ENCODE measurements at places on chromosomes 7 and 10.
A peak's percentile ranks its signal among the peaks of the same experiment; 100 is the strongest.

DNA sequence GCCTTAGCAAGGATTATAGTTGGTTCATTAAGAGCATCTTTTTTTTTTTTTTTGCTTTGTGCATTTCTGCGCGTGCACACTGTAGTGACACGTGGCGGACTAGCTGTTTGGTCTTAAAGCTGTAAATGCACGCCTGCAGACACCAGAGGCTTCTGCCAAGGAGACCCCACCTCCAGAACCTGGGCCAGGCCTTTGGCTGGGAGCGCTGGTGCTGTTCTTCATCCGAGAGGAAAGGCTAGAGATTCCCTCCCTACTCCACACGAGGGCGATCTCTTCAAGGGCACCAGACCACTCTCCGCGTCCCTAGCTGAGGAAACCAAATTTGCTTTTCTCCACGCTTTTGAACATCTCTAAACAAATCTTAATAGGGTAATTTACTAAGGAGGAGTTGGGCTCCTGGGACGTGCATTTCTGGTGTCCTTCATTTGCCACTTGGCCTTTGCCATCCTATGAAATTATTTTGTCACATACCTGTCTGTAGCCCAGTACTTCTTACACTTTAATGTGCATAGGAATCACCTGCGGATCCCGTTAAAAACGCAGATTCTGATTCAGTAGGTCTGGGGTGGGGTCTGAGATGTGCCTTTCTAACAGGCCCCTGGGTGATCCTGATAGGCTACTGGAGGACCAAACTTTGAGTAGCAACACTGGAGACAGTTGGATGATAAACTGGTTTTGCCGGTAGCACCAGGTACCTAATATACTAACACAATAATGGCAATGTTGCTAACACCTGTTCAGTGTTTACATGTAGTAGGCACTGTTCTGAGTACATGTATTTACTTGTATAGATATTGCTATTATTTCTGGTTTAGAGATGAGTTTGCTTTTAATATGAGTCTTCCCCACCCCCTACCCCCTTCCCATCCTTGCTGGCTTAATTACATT lies 1.3 kb upstream of the SLC26A5 start:
- no peak for ATAC-seq

DNA sequence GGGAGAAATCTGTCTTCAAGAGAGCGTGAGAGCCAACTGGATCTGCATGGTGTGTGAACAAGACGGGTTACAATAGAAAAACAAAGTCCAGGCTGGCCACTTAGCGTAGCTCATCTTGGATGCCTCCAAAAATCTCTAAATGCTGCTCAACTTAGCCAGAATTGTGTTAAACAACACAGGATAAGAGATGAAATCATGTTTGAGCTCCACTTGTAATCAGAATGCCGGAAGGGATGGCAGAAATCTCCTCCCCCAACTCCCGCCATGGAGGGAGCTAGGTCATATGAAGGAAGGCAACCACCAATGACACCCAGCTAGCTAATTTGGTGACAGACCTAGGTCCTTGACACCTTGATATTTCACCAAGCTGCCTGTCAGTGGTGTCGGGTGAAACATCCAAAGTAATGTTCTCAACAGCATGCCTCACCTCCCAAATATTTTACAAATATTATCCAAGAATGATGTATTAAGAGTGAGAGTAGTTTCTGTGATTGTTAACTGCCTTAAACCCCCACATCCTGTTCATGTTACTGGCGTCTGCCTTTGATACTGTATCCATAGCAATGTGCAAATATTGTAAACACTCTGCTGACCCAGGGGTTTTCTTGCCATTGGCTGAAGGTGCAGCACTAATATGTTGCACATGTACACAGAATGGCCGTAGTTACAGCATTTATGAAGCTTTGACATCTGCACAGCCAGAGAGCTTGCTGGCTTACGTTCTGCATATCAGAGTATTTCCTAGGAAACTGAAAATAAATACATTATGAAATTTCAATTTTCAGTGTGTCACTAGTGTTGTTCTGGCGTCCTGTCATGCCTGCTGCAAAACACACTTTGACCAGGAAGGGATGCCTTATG lies 25.8 kb downstream of the TMEM254 start:
- ATAC-seq, result no peak

- no peak for ATAC-seq
These were observed 144.2 kb downstream of the HDAC9 start for GRCh38 chr7:18639711-18640110.

GRCh38 chr7:120792091-120792860 lies 65.7 kb downstream of the TSPAN12 start:
- peak; percentile 49 for ATAC-seq

DNA sequence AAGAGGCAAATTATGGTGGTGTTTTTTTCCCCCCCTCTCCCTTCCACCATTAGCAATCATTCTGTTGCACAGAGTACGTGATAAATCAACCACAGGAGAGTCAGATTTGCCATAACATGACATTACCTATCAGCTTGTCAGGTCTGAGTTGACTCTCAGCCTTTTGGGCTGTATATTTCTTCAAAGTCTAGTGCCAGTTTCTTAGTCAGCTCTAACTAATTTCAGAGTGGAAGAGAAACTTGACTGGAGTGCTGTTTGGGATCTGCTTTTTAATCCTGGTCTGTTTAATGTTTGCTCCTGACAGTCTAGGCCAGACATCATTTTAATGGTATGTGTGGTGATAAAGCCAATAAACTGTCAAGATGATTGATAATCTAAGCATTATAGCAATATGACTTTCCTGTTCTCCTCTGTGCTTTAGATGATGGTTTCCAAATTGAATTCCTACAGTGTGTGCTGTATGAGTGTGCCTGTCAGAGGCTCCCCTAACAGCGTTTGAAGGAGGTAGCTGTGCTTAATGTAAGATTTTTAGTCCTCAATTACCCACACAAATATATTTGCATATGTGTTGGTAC lies 76.9 kb downstream of the LRMDA start:
- no peak for ATAC-seq

GRCh38 chr7:74187915-74188675 lies 13.9 kb downstream of the EIF4H start:
- ATAC-seq, result no peak

- ATAC-seq, result no peak
These were observed 4.9 kb upstream of the PHKG1 start for GRCh38 chr7:56097700-56098099.

DNA sequence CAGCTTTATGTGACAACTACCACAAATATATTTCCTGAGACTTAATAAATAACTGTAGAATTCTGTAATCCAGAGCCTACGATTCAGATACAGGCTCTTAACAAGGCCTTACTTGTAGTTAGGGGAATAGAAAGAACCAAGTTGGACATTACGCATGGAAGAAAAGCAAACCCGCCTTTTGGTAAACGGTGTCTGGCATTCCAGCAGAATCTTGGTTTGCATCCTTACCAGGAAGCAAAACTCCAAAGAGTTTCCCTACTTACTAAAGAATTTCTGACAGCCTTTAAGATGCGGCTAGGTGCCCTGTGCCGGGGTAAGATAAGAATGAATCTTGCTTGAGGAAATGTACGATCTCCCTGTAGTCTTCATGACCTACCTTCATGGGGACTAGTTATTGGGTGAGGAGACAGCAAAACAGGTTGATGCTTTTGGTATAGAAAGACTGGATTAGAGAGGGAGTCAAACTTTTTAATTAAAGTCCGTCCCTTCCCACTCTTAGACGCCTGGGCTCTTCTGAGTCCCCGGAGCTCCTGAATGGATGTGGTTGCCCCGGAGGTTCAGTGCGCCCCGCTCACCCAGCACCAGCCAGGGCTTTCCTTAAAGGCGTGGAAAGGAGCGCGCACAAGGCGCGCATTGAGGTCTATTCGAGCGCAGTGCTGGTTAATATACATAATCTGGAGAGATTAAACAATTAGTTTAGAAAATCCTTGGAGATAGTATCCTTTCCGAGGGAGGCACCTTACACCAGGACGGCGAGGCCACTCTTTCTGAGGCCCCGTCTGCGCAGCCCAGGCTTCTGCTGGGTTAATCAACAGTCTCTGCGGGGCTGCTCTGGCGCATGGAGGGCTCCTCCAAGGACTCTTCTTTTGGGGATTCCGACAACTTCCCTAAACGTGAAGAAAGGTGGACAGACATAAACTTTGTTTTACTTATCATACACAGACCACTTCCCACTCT lies 11.5 kb downstream of the PTF1A start:
- no peak for ATAC-seq

GRCh38 chr10:61986382-61986781 lies 84.9 kb downstream of the ARID5B start:
- no peak for ATAC-seq

DNA sequence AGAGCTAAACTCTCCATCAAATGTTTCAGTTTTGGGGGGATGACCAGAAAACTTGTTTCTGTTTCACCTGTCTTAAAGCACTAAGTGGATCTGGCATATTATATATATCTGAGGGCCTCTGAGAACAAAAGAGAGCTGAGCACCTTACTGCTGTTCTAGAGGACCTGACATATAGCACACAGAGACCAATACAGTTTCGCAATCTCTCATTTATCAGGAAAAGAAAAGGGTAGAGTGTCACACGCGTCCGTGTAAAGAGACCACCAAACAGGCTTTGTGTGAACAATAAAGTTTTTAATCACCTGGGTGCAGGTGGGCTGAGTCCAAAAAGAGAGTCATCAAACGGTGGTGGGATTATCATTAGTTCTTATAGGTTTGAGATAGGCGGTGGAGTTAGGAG lies 434.5 kb upstream of the KCND2 start:
- ATAC-seq, result no peak

DNA sequence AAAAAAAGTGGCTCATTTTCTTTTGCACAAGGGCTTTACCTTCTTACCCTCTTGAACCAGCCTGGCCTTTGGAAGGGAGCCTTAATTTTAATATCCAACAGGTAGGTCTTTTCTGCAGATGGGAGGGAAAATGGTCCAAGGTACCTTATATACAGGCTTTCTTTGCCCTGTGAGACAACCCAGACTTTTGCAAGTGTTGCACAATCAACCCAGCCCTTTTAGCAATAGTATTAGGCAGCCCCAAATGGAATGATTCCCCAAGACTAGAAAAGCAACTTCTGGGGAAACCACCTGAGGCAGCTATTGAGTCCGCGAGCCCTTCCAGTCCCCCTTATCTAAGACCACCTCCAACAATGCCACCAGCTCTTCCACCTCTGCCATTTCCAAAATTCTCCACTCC lies 1138.3 kb downstream of the XPNPEP1 start:
- ATAC-seq, result no peak

DNA sequence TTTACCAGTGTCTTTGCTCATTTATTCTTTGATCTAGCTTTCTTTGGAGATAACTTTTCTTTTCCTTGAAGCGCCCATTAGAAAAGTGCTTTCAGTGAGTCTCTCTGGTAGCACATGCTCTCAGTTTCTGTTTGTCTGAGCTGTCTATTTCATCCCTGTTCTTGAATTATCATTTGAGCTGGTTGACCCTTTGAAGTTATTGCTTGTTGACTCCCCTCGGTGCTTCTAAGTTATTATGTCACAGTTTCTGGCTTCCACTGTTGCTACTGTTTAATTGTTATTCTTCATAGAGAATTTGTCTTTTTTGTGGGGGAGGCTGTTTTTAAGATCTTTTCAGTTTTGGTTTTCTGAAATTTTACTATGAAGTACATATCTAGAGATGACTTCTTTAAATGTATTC lies 11.4 kb upstream of the PRF1 start:
- peak; percentile 62 for ATAC-seq

DNA sequence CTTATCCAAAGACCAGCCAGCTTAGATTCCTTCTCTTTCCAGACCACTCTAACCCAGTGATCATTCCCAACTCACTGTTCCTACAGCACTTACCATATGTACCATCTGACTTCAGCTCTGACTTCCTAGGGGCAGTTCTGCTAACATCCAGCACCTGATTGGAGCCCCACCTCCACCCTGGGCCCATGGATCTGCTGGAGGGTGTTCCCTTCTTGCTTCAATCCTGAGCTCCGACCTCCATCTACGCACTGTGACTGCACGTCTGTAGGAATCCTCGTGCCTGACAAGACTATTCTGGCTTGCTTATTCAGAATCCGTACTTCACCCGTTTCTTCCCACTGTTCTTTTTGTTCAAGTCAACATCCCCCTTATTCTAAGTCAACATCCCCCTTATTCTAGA lies 57.6 kb downstream of the HIPK2 start:
- ATAC-seq, result no peak

- no peak for ATAC-seq
These were observed 5.4 kb upstream of the MYPN start for GRCh38 chr10:68103901-68104300.

DNA sequence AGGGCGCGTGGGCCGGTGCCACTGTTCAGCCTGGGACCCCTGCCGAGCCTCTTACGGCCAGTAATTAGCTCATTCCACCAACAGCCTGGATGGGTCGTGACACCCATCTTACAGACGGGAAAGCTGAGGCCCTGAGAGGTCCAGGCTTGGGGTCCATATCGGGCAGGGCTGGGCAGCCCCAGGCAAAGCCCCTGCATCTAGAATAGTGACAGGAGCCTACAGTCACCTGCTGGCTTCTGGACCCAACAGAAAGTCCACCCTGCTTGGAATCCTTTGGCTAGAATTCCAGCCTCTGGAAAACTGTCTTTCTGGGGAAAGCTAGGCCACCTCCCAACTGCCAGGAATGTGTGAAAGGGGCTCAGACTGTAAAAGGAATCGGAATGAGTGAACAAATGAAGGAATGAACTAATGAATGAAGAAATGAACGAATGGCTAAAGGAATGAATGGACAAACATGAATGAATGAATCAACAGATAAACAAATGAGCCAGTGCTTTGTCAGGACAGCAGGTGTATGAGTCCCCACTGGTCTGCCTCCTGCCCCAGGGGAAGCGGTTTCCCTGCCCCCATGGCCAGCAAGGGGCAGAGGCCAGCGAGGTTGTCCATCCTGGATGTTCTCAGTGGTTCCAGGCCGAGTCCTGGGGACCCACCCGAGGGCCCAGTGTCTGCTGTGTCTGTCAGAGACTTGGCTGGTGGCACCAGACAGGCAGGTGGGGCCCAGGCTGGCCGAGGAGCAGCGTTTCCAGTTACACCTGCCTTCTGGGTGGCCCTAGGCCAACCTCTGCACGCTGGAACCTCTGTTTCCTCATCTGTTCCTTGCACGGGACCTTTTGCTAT lies 24.1 kb upstream of the PDGFA start:
- ATAC-seq, result no peak

DNA sequence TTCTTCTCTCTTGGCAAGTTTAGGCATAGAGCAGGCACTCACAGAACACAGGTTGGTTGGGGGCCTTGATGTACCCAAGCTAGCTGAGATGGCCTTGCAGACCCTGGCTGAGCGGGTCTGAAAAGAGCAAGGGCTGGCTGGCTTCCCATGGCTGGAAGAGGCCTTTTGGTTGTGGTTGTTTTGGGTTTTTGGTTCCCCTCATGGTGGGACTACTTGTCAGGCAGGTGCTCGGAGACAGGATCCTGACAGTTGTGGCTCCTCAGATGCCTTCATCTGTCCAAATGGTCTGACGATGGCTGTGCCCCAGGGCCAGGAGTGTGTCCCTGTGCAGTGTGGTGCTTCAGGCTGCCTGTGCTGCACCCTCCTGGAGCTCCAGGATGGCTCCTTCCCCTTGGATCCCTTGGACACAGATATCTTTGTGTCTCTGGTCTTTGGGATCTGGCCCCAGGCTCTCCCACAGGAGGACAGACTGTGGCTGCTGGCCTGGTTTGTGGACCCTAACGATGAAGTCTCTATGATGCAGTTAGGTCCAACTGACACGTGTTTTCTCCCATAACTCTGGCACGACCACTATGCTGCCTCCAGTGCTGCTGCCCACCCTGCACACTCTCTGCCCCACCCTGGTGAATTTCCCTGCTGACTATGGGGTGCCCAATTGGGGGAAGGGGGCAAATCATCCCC lies 321.5 kb upstream of the ZNF32 start:
- ATAC-seq, result no peak
